Activated naive CD4-positive, alpha-beta T cell treated with anti-CD3 and anti-CD28 coated beads for 36 hours (primary cell): ENCODE measurements at places on chromosomes 7 and 10.

DNA sequence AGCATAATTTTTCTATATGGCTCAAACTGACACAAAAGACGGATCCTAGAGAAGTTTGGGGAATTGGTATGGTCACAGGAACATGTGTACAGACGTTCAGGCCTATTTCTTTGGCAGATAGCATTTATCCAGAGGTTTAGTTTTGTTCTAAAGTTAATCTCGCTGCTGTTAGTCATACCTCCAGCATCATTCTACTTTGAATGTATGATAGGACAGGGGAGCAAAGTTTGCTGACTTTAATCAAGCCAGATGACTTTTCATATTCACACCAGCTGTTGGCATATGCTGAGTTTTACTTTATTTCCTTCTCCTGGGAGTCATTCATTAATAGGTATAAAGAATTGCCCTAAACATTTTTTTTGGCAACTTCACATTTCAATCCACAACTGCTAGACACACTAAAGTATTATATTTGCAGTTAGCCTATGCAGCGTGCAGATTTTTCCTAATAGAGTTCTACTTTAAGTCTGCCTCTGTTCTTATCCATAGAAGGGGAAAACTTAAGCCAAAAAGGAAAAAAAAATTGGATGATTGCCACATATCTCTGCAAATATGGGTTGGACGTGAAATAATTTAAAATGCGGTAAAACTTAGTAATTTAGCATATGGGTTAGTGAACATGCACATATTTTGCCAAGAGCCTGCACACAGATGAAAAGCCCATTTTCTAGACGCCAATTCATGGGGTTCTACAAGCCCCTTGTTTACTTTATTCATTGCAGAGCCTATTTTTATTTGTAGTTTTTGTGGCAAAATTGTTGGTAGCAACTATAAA is 213.1 kb downstream of the C7orf25 start:
- H3K4me3 ChIP-seq = no peak overlapping the region
- no peaks in the 10 kb centered on the region for H3K27me3 ChIP-seq
- no peaks in the 10 kb centered on the region for H3K36me3 ChIP-seq
- no peak overlapping the region for H3K27ac ChIP-seq
- DNase-seq = no peak

DNA sequence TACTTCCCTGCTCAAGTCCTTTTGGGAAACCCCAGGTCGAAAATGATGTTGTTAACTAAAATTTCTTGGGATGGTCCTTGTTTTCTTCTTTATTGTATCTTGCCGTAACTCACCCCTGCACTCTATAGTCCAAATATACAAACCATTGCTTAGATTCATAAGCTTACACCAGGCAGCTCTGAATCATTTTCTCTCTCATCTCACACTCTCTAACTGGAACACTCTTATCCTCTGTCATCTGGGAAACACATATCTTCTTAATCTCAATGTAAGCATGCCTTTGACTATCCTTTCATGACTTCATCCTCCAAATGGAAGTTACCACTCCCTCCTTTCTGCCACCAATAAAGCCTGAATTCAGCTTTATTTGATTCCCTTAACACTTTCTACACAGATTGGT is 175.8 kb upstream of the ANK3 start:
- no peaks in the 10 kb centered on the region for H3K27me3 ChIP-seq
- H3K36me3 ChIP-seq = peaks cover 12% of the 10 kb centered on the region
- peaks cover 34% of the 10 kb centered on the region for H3K4me1 ChIP-seq
- no peak for DNase-seq

DNA sequence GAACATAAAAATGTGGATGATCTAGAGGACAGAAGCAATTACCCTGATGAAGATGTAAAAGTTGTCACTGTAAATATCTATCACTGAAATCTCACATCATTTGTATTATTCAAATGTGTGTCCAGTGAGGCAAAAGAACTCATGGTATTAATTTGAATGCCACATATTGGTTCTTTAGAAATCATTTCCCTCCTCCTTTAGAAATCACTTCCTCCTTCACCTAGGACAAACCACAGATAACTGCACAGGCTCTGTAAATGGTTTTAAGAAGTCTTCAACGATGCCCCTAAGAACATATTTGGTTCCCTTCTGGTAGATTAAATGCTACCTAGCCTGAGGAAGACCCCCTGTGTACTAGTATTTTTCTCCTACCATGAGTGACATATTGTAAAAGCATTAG is 33.1 kb upstream of the ZNF518A start:
- H3K4me1 ChIP-seq = no peaks in the 10 kb centered on the region
- H3K36me3 ChIP-seq = no peaks in the 10 kb centered on the region
- no peak overlapping the region for H3K27ac ChIP-seq

- peaks cover 3% of the 10 kb centered on the region for H3K27me3 ChIP-seq
- no peak for DNase-seq
- peaks cover 3% of the 10 kb centered on the region for H3K4me1 ChIP-seq
- no peak overlapping the region for H3K4me3 ChIP-seq
These were observed 101.1 kb downstream of the ELAPOR2 start for GRCh38 chr7:86958380-86958779.

GRCh38 chr10:33326933-33327332 is 7.5 kb downstream of the NRP1 start:
- no peaks in the 10 kb centered on the region for H3K36me3 ChIP-seq
- no peak for DNase-seq
- H3K4me1 ChIP-seq = peaks cover 8% of the 10 kb centered on the region
- no peak overlapping the region for H3K4me3 ChIP-seq
- no peak overlapping the region for H3K27ac ChIP-seq
- H3K27me3 ChIP-seq = peaks cover 30% of the 10 kb centered on the region
